ENCODE measurements at places on chromosomes 4 and X.
A peak's percentile ranks its signal among the peaks of the same experiment; 100 is the strongest.

- no peak for DNase-seq
These were observed 123.5 kb downstream of the PTPN13 start for GRCh38 chr4:86717651-86718050.

GRCh38 chrX:135302269-135302873 lies 6.9 kb upstream of the ETDC start:
- no peak for DNase-seq

DNA sequence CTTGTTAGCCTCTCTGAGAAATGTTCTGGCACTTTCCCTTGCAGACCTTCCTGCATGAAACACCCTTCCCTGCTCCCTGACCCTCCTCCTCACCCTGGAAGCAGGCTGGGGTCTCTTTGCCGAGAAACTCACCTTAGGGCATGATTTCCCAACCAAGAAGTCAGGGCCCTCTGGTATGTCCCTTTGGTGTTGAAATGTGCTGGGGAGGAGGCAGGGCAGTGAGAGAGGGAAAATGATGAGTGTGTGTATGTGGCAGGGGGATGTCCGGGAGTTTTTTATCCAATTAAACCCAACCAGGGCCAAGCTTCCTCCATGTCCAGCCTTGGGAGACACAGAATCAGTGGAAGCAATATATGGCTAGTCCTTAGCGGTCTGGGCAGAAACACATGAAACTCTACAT lies 5.1 kb downstream of the ELF4 start:
- DNase-seq, result no peak

DNA sequence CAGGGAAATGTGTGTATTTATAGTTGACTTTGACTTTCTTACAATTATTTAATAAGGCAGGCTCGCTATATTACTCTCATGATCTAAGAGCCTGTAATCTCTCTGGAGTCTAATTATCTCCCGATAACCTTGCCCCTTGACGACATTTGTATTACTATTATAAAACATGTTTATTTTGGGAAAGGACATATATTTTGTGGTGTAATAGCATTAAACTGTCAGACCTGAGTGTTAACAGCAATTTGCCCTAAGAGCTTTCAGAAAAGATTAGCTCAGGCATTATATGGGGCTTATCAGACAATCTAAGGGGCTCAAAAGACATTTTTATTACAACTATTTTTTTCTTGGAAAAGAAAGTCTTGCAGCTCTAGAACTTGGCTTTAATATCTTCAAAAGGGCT lies 427.9 kb upstream of the SLIT2 start:
- no peak for DNase-seq

GRCh38 chr4:116668190-116668589 lies 417.2 kb downstream of the TRAM1L1 start:
- DNase-seq, result no peak

DNA sequence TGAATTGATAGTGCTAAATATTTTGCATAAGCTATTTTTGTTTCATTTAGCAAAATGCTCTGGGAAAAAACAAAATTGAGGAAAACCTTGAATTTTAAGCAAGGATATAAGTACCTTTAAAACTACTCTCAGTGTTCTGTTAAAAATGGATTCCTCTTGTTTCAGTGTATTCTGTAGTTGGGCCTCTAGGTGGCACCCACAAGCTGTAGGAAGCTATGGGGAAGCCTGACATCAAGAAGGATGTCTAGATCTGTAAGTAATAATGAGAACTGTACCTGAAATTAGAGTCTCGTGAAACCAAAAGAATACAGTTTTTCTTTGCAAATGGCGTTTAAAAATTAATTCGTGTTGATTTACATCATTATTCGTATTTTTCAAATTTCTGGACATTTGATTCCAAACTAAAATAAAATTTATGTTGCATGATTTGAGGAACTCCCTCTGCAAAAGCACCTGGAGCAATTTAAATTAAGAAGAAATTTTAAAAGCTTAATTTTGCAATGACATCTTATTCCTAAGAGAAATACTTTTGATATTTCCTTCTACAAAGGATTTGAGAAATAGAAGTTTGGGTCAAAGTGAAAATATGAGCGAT lies 51.2 kb downstream of the TMPRSS11E start:
- DNase-seq, result peak; percentile 9

DNA sequence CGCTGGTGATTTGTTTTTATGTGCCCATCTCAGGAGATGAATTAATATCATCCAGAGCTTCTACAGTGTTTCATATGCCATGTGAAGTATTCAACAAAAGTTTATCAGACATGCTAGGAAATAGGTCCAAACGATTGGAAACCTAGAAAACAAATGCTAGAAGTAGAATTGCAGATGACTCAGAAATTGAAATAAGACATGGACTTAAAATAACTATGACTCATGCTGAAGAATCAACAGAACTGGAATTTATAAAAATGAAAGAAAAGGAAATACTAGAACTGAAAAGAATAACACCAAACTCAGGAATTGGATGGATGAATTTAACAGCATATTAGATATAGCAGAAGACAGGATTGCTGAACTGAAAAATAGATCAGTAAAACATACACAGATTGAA lies 172.7 kb upstream of the GIMD1 start:
- peak; percentile 16 for DNase-seq

DNA sequence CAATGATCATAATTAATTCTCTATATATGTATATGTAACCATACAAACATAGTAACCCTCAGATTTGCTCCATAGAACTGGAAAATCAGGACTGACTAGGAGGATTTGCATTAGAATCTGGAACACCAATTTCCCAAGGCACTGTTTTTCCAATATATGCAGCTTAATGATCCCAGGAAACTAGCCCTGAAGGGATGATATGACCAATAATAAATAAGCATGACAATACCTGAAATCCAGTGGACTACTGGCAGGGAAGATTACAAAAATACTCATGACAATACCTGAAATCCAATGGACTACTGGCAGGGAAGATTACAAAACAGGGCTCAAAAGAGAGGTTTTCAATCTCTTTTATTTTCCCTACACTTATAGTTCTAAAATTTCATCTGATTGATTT lies 98.4 kb downstream of the PCDH7 start:
- no peak for DNase-seq

GRCh38 chr4:108361446-108361820 lies 192.7 kb upstream of the LEF1 start:
- DNase-seq, result no peak

- no peak for DNase-seq
These were observed 71.3 kb upstream of the SPRY1 start for GRCh38 chr4:123325241-123325681.

DNA sequence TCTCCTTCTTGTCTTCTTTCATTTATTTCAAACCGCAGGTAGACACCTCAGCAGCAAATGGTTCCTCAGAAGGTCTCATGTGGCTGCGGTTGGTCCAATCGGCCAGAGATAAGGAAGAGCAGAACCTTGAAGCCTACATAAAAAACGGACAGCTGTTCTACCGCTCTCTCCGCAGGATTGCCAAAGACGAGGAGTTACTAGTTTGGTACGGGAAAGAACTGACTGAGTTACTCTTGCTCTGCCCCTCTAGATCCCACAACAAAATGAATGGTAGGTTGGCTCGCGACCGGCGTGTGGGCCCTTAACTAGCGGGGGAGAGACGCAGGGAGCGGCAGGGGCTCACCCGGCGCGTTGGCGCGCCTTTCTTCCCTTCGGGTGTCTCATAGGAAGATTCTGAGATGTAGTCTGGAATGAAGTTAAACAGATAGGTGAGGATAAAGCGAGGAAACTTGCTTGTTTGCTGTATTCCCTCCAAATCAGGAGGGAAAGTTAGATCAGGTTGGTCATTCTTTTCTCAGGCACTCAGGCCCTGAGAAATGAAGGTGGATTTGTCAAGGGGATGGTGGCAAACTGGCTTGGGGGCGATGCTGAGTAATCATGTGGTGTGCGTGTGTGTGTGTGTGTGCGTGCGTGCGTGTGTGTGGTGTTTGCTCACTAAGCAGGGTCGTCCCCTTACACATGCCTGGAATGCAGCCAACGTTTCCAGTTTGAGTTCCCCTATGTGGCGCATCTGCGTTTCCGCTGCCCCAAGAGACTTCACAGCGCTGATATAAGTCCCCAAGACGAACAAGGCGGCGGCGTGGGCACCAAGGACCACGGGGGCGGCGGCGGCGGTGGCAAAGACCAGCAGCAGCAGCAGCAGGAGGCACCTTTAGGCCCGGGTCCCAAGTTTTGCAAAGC lies 4.2 kb downstream of the PRDM8 start:
- no peak for DNase-seq

- DNase-seq, result no peak
These were observed 70.2 kb downstream of the FRYL start for GRCh38 chr4:48709901-48710300.

GRCh38 chrX:148620023-148620422 lies 119.6 kb downstream of the AFF2 start:
- DNase-seq, result no peak

- DNase-seq, result no peak
These were observed 150.0 kb downstream of the TTC29 start for GRCh38 chr4:146795711-146796110.

- DNase-seq, result no peak
These were observed 88.4 kb upstream of the TLL1 start for GRCh38 chr4:165784672-165785071.

- DNase-seq, result no peak
These were observed 328.6 kb downstream of the PCDH19 start for GRCh38 chrX:100081503-100081902.

GRCh38 chr4:55125763-55126541 lies 557 bp upstream of the KDR start:
- DNase-seq, result no peak

GRCh38 chr4:125992891-125993290 lies 678.1 kb downstream of the FAT4 start:
- no peak for DNase-seq

DNA sequence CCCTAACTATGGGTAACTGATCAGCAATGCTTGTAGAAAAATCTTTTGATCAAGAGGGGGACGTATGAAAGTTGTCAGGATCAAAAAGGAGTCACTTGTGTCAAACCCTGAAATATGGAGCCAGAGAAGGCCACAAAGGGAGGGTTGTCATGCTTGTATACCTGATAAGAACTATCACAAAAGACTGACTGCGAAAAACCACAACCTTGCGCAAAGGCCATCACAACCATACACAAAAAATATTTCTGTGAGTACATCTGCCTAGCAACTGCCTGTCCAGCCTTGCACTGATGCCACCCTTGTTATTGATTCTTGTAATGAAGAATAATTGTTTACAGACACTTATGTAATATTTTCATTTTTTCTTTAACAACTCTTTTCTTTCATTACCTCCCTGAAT lies 22.8 kb upstream of the EIF4E start:
- DNase-seq, result no peak

- no peak for DNase-seq
These were observed 1.3 kb downstream of the NEXMIF start for GRCh38 chrX:74923942-74924448.

GRCh38 chr4:27318740-27319139 lies 458.1 kb downstream of the STIM2 start:
- DNase-seq, result no peak

- DNase-seq, result no peak
These were observed 77.4 kb downstream of the MGST2 start for GRCh38 chr4:139743027-139743426.

- no peak for DNase-seq
These were observed 32.2 kb downstream of the FNIP2 start for GRCh38 chr4:158801066-158801465.

GRCh38 chrX:40508560-40508959 lies 72.2 kb upstream of the ATP6AP2 start:
- no peak for DNase-seq

- DNase-seq, result no peak
These were observed 36.0 kb downstream of the RTL9 start for GRCh38 chrX:110394651-110395050.

- no peak for DNase-seq
These were observed 1100.2 kb upstream of the INTU start for GRCh38 chr4:126532527-126532926.

- no peak for DNase-seq
These were observed 13.3 kb upstream of the CRMP1 start for GRCh38 chr4:5906191-5906590.

Data from BJ (cell line).